ENCODE measurements at places on chromosomes 7 and 10. TPM values are rescaled to one million over a fixed set of nuclear protein-coding genes. Genes with fewer than 3 reads are reported as not detected.

CTAGE4 gene
- 0.90 TPM for total RNA-seq

PRKCQ gene
- not detected for total RNA-seq

CASTOR2 gene
- total RNA-seq: 65.0 TPM

ERVW-1 gene
- total RNA-seq: not detected

AEBP1 gene
- total RNA-seq: 84.4 TPM

BTBD16 gene
- total RNA-seq: not detected

ADAP1 gene
- 4.2 TPM for total RNA-seq

INA gene
- not detected for total RNA-seq

PDCD4 gene
- total RNA-seq: 22.1 TPM

CUBN gene
- total RNA-seq: 0.94 TPM

GRID2IP gene
- total RNA-seq: 0.28 TPM

DNA sequence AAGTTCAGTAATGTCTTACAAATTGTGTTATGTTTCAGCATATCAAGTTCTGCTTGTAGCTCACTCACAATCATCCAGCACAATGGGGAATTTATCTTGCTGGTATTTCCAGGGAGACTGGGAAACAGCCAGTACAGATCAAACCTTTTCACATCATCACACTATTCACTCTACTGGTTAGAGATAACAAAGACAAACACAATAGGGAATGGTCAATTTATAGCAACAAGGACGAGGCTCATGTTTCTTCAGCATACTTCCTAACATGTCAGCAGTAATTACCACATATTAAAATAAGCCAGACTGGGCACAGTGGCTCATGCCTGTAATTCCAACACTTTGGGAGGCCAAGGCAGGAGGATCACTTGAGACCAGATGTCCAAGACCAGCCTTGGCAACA lies 38.3 kb downstream of the TOMM7 start:
- DNase-seq: no peak

DNA sequence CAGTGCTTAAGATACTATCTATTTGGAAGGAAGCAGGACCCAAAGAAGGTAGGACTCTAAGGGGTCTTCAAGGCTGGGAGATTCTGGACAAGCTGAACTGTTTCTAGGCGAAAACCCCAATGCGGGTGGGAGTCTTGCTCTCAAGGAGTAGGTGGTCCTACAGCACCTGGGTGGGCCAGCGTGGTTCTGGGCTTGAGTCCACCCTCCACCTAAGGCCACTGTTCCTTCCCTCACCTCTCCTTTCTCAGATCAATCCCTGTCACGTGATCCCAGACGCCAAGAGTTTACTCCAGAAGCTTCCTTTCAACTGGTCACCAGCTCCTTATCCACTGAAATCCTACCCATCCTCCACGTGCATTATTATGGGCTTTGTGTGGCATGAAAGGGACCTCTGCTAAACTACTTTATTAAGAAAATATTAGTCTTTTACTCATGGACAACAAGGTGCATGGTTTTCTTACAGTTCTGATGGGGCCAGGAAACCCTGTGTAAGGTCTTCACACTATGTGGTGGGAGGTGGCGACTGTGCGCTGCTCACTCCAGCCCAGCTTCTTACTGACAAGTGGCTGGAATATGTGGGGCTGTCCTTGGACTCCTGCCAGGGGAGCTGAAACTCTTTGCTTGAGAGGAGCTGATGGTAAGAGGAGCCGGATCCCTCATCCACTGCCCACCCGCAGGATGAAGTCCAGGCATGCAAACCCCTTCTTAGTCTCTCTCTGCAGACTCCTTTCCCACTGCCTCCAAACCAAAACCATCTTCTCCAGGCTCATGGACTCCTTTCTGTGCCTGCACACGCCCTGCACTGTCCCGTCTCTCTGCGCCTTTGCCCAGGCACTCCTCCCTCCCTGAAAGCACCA lies 1.6 kb downstream of the ZNF746 start:
- peak; percentile 92 for DNase-seq

DNA sequence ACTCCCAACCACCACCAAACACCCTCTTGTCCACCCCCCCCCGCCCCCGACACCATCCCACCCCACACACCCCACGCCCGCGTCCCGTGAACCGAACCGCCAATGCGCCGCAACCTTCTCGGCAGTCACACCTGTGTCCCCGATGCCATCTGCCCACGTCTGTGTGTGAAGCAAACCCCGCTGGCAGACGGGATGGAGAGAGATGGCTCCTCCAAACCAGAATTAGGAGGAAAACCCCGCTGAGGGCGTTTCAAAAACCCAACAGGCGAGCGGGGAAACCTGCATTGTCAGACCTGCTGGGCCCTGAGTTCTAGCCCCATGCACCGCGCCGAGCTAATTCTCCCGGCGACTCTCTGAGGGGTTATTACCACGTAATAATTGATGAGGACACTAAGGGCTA lies 28.6 kb upstream of the KCNK18 start:
- no peak for DNase-seq

- DNase-seq: no peak
These were observed 4.1 kb downstream of the FHIP2A start for GRCh38 chr10:114825513-114826253.

- DNase-seq: no peak
These were observed 78.5 kb upstream of the PPIF start for GRCh38 chr10:79268742-79269141.

GRCh38 chr7:8436965-8437364 lies 3.6 kb downstream of the NXPH1 start:
- no peak for DNase-seq

- DNase-seq: no peak
These were observed 44.1 kb upstream of the DMTF1 start for GRCh38 chr7:87107949-87108776.

- no peak for DNase-seq
These were observed 13.4 kb downstream of the HEPACAM2 start for GRCh38 chr7:93212881-93213280.

DNA sequence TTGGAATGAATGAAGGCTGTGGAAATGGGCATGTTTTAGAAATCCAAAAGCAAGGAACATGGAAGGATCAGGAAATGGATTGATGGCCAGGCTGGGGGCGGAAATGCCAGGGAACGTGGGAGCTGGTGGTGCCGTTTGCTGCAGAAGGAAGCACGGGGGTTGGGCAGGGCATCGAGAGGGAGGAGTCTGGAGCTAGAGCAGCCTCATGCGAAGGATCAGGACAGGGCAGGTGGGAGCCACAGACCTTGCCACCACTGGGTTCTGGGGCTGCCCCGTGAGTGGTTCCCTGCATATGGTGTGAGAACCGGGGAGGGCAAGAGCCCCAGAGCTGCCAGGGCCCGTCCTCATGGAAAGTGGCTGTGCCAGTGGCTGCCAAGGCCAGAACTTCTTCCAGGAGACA lies 193.8 kb upstream of the ZNF32 start:
- DNase-seq: peak; percentile 54

DNA sequence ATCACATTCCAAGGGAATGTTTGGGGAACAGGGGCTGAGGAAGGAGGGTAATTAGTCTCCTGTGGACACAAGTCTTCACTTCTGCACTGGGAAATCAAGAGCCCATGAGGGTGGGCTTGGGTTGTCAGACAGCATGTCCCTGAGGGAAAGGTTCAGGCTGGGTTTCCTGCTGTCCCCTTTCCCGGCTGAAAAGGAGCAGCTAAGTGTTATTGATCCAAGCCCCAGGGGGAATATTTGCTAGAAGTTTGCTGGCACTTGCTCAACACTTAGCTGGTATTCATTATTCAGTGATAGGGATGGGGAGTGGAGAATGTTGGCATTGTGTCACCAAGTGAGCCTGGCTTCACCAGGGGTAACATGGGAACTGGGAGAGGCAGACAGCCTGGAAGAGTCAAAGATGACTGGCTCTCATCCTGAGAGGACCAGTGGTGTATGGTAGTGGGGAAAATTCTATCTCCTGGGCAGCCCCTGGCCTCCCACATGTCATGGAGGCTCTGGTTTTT lies 344.4 kb upstream of the PODXL start:
- peak; percentile 40 for DNase-seq

- no peak for DNase-seq
These were observed 100.3 kb upstream of the C10orf90 start for GRCh38 chr10:126770809-126771208.

- no peak for DNase-seq
These were observed 263.6 kb upstream of the AUTS2 start for GRCh38 chr7:69334701-69335100.

GRCh38 chr10:73810735-73811465 lies 498 bp downstream of the NDST2 start:
- no peak for DNase-seq

DNA sequence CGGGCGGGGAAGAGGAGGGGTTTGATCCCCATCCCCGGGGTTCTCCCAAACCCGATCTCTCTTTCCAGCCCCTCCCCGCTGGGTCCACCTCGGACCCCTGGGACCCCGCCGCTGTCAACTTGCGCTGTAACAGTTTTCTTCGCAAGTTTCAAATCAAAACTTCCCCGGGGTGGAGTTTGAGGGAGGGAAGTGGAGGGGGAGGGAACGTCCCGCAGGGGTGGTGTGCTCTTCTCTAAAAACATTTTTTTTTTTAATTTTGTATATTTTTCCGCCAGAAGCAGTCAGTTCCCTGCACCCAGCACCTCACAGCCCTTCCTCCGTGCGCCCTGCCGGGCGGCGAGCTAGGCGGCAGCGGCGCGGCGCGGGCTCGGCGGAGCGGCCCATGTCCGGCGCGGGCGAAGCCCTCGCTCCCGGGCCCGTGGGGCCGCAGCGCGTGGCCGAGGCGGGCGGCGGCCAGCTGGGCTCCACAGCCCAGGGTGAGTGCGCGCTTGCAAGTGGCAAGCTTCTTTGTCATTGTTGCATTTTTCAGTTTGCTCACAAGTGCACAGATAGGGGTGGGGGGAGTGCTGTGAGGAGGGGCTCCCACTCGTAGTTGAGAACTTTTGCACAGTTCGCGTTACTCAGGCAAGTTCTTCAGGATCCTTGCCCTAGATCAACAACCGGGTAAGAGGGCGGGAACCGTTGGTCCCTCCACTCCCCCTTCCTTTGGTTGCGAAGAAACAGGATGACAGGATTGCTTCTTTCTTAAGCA lies 933 bp downstream of the MDFIC start:
- peak; percentile 71 for DNase-seq

DNA sequence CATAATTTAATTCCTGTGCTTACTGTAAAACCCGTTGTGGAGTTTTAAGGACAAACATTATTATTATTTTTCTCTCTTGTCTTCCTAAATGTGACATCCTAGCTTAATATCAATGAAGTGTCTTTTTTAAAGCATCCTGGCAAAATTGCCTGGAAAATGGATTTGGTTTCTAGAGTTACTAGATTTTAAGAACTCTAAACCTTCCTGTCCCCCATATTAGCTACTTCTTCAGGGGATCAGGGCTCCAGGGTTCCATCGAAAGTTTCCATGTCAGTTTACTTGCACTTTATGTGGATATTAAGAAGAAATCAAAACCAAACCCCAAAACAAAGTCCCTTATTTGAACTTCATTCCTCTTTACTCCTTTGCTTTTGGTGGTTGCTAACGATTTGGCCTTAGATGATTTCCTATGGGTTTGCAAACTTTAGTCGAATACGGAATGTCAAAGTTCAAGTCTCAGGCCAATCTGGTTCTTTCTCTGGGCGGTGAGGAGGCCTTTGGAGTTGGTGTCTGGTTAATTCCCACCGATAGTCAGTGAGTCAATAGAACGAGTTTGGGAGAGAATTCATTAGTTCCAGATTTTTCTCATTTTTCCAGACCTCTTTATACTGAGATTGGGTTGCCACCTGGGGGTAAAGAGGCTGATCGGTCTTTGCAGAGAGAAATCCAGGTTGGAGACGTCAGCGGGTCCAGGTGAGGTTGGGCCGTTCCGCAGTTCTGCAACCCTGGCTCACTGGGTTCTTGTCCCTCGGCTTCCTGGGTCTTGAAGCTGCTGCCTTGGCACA lies 1.1 kb downstream of the CUX1 start:
- no peak for DNase-seq

Data from right atrium auricular region (tissue), 2 donors.